Upper lobe of right lung (tissue), 1 donor: ENCODE measurements at places on chromosomes 2 and 18.
A peak's percentile ranks its signal among the peaks of the same experiment; 100 is the strongest.

DNA sequence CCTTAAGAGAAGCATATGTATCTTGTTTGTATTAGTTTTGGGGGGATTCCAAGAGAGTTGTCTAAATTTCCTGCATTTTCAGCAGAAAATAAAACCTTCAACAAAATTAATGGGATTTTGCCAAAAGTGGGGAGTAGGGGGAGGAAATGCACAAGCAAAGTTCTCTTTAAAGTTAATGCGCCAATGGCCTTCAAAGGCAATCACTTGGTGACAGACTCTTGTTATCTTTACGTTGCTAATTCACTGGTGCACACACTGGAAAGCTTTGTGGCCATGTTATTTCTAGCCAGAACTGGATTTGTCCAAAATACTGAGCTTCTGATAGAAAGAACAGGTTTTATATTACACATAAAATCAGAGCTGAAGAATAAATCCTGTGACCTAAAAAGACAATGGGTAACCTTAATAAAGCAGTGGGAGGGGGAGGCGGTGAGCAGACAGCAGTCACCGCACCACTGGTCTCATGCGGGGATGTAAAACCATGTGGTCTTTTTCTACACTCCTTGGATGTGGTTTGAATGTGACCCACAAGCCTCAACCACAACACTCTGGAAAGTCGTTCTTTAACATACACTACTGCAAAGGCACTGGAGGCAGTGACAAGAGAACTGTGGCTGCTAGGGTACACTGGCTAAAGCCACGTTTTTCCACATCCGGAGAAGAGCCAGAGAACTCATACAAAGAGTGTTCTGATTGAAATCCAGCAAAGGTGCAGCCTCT, 176.9 kb upstream of the SMAD7 start:
- no peak for DNase-seq

DNA sequence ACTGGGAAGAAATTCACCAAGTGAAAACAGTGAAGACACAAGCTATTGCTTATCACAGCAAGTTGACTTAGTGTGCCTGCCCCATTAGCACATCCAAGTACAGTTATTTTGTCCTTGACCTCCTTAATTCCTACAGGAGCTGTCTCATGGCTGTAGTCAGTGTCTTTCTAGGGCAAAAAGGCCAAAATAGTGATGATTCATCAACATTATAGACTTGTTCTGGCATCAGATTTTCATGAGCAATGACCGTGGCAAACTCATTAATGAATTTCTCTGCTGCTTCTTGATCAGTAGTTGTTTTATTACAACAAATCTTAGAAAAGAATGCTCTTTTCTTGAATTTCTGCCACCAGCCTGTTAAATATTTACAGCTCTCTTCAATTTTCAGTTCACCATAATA, 1169.3 kb upstream of the DDX18 start:
- no peak for DNase-seq

GRCh38 chr2:47069628-47070154, 85.4 kb downstream of the STPG4 start:
- peak; percentile 83 for DNase-seq

DNA sequence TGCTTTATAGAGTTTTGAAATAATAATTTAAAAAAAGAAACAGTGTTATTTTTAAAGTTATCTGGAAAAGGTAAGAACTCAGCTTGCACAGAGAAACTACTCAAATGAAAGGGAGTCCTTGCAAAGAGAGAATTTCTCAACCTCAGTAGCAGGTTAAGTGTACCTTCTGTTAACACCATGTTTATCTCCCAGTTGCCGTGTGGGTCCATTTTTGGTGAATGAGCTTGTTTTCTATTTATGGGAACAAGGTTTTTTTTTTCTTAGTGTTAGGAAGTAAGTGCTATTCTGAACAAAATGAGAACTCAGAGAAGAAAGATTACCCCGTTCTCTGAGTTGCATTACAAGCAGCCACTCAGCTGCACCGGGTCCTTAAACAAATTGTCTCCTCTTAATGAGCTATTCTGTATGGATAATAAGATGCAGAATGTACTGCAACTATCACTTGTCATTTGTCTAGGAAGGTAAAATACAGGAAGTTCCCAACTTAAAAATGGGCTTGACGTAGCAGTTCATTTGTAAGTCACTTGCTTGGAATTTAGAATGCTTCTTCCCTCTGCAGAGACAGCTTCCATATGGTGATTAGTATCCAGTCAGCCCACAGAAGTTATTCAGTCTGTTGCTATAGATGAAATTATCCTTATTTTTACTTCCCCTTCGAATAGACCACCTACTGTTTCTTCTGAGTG, 74.9 kb downstream of the LTBP1 start:
- DNase-seq = no peak

DNA sequence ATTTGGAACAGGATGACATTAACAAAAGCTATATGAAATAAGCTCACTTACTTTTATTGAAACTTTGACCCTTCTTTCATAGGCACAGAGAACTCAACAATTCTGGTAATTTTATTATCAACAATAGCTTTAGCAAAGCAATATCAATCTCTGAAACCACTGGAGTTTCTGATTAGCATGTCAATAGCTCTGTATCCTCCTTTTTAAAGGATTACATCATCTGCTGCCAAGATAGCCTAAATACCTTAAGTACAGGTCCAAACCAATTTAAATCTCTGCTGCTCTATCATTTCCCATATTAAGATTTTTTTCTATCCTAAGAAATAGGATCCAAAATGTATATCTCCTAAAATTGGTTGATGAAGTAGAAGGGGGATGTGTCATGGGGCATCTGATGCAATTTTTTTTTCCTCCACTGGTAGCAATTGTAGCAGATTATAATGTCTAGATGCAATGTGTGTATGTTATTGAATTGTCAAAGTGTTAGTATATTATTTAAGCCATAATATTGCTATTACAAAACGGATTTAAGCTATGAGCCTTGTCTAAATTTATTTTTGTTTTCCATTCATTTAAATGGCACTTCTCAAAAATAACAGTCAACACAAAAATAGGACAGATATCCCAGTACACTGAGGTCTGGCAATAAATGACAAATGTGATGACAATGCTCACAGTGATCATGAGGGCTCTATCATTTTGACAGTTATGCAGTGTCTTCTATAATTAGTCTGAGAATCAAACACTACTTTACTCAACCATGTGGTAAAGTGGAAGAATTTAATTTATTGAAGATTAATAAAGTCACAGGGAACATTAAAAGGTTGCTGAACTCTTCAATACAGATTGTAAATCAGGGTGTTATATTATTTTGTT, 328.4 kb downstream of the CDH7 start:
- no peak for DNase-seq

DNA sequence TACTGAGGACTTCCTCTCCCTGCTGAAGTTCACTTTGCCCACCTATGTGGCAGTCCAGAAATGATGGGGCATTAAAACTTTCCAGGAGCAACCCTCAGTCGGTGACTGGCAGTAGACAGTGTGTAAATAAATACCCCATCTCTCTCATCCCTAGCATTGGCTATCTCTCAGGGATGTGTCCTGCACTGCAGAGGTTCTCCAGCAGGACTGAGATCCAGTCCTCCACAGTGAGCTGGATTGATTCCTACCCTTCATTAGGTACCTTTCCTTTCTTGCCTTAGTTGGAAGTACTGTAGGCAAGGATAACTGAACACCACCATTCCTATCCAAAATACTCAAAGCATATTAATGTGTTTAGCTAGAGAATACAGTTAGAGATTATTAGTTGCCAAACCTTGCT, 441.8 kb downstream of the SPAG16 start:
- DNase-seq = no peak

- no peak for DNase-seq
These were observed 6.1 kb upstream of the NR4A2 start for GRCh38 chr2:156338578-156338977.

DNA sequence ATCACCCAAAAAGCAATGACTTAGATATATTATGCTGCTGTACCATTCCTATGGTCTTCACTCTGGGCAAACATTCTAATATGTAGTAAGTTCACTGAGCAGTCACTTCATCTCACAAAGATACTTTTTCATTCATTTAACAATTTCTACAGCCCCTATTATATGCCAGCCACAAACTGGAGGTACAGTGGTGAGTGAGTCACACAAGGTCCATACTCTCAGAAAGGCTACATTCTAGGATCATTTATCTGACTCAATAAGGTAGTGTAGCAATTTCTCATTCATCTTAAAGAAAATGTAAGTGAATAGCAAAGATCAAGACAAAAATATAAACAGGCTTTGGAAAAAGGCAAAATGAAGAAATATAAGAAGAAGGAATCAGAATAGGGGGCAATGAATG, 40.5 kb downstream of the NHEJ1 start:
- DNase-seq = no peak

- no peak for DNase-seq
These were observed 90.2 kb downstream of the CABLES1 start for GRCh38 chr18:23225503-23225902.

- DNase-seq = no peak
These were observed 154.1 kb upstream of the BOD1L2 start for GRCh38 chr18:56992777-56993176.

- DNase-seq = no peak
These were observed 369.7 kb downstream of the CTNNA2 start for GRCh38 chr2:79882548-79882947.

GRCh38 chr2:159067971-159068370, 99.5 kb downstream of the TANC1 start:
- no peak for DNase-seq

DNA sequence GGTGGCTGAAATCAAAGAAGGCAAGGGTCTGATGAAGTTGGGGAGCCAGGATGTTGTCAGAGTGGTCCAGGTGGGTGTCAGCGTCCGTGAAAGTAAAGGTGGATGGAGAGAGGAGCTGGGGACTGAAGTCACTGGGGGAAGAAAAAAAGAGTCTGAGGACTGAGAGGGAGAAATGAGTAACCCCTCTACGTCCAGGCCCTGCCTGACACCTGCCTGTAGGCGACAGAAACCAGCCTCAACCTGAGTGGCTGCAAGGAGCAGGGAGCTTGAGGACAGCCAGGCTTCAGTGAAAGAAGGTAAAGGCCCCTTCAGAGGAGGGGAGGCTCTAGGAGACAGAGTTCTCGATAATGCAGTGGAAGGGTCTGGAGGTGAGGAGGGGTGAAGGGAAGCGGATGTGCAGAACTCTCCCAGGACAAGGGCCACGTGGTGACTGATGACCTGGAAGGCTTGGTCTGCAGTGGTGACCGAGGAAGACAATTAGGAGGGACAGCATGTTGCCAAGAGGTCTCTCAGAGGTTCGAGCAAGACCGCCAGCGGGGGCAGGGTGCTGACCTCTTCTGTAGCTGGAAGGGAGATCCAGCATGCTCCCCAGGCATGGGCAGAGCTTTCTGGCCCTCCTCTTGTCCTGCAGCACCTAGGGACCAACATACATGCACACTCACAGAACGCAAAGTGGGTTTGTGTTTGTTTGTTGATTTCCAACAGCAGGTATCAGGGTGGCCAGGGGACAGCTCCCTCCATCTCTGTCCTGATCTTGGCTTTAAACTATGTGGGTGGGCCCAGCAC, 86.6 kb upstream of the TMEM247 start:
- no peak for DNase-seq

DNA sequence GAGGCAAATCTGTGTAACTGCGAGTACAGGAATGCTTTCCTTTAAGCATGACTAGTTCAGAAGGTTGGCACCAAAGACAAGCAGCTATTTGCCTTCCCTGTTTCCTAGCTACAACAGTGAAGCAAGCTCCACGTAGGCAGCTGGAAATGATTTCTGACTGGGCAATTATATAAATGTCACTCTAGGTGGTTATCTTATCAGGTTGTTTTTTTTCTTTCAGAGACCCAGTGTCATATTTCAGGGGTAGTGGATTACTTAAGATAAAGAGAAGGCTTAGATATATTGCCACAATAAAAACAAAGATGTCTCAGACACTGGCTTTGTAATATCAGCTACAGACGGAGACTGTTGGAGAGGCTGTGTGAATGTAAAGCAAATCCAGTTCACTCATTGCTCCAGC, 748.9 kb upstream of the NXPH2 start:
- no peak for DNase-seq

DNA sequence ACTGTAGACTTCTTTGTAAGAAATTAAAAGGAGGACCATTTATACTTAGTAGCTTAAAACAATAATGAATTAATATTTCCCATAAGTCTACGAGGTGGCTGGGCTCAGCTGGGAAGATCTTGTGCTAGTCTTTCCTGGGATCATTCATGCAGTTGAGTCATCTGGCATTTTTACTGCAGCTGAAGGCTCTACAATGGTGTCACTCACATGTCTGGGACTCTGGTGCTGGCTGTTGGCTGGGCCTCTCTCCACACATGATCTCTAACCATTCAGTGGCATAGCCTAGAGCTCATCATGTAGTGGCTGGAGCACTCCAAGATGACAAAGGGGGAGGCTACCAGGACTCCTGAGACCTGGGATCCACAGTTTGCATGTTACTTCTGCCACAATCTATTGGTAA, 35.5 kb downstream of the CLASP1 start:
- no peak for DNase-seq

DNA sequence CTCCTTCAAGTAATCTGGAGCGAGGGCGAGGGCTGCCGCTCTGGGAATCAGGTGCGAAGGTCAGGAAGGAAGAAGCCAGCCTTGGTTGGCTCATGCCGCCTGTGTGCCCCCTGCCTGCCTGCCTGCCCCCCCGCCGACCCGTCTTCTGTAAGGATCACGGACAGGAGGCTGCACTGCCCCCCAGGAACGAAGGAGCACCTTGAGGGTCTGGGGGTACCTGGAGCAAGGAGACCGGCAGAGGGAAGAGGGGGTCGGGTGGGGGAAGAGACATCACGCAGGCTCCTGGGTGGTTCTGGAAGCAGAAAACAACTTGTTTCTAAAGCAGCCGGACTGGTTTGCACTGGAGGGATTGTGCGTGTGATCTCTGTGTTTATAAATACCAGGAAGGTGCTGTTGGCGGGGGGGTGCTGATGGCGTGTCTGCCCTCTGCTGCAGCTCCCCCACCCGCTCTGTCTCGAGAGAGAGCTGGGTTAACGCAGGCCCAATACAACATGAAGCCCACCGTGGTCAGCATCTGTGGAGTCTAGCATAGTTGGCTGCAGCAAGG, 1.7 kb downstream of the FOSL2 start:
- DNase-seq = peak; percentile 74

DNA sequence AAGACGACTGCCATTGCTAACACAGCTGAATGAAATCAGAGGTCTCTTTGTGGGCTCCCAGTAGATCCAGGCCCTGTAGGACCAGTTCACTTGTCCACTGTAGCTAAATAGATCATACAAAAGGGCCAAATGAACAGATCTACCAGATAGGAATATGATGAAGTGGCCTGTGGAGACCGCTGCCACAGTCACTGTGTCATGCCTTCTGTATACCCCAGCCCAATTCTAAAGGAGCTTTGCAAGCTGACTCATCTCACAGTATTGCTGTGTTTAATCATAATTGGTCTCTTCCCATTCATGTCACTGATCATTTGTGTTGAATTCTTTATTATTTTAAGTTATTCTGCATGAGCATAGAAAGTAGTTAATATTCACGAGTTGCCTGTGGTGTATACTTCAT, 125.8 kb downstream of the MTCL1 start:
- no peak for DNase-seq

GRCh38 chr2:128319631-128320191, 1.0 kb upstream of the HS6ST1 start:
- DNase-seq = peak; percentile 61

DNA sequence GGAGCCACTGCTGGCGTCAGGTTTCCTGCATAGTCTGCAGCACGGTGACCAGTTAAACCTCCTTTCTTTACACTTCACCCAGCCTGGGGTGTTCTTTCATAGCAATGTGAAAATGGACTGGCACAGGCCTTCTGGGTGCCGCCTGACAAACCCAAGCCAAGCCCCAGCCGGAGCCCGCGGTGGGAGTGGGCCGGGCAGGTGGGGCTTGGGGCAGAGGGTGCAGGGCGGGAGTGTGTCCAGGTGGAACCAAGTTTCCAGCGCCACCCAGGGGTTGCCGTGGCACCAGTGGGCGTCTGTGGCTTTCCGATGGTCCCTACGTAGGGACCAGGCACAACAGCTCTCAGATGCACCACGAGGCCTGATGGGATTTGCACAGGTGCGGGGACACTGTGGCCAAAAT, 75.8 kb downstream of the RTP5 start:
- no peak for DNase-seq
